ENCODE measurements at places on chromosomes 3 and 15.

DNA sequence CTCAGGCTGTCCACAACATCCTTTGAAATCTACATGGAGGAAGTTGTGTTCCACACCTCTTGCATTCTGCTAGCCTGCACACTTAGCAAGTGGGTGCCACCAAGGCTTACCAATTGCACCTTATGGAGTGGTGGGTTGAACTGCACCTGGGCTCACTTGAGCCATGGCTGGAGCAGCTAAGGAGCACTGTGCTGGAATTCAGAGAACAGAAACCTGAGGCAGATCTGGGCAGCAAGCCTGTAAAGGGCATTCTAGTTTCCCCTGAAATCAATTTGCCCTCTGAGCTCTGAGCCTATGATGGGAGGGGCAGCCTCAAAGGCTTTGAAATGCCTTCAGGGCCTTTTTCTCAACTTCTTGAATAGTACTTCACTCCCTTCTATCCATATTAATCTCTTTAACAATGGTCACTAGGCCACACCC is 18.0 kb downstream of the BTLA start:
- no peak for DNase-seq

DNA sequence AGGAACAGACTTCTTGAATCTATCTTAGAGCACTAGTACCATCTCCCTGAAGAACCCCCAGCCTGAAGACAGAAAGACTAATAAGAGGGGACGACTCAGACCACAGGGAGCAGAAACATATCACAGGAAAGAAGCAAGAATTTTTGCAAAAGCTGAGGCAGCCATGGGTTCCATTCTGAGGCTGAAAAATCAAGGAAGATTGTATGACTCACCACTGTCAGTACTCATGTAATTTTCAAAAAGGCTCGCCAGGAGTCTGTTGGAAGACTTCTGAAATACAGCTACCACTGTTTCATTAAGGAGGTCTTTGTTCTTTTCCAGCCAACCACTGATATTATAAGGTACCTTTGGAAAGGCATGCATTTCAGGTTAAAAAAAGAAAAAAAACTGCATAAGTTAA is 47.5 kb downstream of the MYH15 start:
- no peak for DNase-seq

DNA sequence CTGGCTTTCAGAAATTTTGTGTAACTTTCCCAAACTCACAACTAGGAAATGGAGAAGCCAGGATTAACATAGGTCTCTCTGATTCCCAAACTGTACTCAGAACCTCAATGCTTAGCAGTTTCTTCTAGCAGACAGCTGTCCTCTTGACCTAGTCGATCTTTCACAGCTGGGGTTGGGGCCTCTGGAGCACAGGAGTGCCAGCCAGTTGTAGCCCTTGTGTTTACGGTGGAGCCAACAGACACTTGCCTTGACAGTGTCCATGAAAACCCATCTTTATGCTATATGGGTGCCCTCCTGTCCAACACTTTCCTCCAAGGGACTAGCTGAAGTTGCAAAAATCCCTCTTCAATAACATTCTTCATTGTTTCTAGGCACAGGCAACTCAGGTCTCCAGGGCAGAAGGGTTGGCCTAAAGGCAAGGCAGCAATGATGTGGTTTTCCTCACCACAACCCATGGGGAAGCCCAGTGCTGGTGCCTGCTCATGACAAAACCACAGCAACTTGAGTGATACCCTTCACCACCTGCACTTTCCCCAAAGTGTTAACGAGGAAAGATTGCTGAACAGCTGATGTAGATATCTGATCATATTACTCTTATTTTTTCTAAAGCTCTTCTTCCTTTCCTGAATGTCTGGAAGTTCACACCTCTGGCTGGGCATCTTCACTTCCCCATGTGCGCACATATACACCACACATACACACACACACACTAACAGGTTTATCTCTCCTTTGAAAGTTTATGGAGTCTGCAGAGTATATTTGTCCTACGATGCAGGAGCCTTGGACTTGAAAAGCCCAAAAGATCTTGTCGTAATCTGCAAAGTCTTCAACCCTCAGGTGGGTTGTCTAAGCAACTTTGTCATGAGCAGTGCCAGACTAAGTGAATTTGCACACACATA is 11.0 kb upstream of the KNG1 start:
- DNase-seq: no peak

DNA sequence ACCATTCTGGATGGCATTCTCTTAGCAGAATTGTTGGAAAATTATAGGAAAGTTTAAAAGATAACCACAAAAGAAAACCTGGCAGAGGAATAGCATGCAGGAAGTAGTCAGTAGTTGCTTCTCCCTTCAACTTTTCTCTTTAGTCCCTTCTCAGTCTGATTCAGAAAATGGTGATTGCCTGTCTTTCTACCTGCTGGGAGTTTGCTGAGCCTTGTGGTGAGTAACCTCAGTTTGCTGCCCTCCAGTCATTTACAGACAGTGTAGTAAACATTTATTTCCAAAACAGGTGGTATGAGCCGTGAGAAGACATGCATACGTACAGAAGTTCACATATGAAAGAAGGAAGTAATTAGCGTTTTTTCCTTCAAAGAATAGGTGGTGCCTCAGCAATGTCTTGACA is 224.7 kb upstream of the POU1F1 start:
- no peak for DNase-seq

DNA sequence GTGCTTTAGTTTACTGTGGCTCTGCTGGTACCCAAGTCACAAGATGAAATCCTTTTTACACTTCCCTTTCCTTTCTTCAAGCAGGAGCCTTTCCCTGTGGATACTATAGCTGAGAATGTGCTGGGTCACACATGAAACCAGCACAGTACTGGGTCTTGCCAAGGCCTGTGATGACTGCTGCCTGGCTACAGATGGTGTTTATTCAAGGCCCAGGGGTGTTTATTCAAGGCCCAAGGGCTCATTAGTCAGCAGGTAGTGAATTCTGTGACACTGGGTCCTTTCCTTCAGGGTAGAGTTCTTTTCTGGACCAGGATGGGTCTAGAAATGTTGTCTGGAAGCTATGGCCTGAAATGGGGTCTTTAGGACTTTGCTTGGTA is 99.4 kb downstream of the SH3GL3 start:
- no peak for DNase-seq
